ENCODE measurements at places on chromosomes 11 and 22.

DNA sequence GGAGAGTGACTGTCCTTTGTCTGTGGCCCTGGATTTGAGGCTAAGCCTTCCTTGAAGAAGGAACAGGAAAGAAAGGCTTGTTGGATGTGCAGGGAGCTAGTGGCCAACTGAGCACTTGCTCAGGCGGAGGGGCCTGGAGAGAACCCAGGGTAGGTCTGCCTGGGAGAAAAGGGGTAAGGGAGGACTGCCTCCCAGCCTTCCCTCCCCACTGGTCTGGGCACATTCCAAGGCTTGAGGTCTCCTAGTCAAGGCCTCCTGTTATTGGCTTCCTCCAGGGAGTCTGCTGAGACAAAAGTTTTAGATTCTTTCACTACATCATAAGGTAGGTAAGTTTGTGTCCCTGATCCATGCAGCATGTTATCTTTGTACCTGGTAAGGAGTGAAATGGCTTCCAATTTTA, 15.2 kb downstream of the KCNQ1OT1 start:
- no peak for DNase-seq

- DNase-seq = no peak
Observed at GRCh38 chr11:20407344-20407743, 19.8 kb downstream of the PRMT3 start.

DNA sequence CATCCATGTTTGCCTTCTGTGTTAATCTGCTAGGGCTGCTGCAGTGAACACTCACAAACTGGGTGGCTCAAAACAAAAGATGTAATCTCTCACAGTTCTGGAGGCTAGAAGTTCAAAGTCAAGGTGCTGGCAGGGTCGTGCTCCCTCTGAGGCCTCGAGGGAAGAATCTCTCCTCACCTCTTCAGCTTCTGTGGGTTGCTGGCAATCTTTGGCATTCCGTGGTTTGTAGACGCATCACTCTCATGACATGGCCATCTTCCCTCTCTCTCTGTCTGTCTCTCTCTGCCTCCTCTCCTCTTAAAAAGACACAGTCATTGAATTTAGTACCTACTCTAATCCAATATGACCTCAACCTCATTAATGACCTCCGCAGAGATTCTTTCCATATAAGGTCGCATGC, 78.8 kb downstream of the TSPAN18 start:
- no peak for DNase-seq

DNA sequence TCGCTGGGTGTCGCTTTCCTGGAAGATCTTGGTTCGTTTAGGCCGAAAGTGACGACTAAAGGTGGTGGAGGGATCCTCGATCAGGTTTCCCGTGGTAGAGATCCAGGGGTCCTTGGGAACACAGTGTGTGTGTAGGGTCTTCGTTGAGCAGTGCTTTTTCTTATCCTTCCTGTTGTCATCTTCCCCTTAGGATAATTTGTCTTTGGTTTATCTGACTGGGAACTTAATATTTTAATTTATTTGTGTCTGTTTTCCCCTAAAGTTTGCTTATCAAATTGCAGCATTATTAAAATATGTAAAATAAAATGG, 403 bp downstream of the RBM7 start:
- no peak for DNase-seq

GRCh38 chr22:29136782-29137700, 64.2 kb downstream of the KREMEN1 start:
- no peak for DNase-seq

DNA sequence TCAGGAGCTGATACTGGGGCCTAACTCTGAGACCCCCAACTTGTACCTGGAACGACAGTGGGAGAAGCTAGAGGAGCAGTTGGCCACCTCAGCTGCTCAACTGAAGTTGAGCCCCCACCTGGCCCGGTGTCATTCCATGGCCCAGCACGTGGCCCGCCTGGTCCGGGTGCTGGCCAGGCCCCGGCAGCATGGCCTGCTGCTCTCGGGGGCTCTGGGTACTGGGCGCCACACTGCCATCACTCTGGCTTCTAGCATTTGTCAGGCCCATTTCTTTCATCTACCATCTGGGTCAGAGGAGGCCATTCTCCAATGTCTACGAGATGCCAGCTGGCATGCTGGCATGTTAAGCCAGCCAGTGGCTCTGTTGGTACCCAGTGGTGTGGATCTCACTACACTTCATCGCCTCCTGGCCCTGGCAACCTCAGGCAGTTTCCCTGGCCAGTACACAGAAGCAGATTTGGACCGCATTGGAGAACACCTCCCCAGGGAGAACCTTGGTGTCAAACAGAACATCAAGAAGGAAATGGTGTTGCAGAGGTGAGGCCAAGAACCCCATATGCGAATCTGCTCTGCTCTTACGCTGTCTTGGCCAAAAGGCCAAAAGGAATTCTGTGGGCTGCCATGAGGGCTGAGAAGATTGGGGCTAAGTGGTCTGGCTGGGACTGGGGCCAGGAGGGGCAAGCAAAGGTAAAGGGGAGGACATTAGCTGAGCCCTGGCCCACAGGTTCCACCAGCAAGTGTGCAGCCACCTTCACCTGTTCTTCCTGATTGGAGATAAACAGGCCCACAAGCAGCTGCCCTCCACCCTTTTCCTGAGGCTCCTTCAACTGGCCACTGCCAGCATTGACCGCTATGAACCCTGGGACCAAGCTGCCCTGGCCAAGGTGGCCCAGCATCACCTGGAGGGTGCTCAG, 45.4 kb downstream of the RRP8 start:
- DNase-seq = no peak

- no peak for DNase-seq
Observed at GRCh38 chr22:39593066-39593930, 22.7 kb downstream of the CACNA1I start.

- DNase-seq = no peak
Observed at GRCh38 chr11:84552791-84553190, 1074.4 kb downstream of the DLG2 start.

DNA sequence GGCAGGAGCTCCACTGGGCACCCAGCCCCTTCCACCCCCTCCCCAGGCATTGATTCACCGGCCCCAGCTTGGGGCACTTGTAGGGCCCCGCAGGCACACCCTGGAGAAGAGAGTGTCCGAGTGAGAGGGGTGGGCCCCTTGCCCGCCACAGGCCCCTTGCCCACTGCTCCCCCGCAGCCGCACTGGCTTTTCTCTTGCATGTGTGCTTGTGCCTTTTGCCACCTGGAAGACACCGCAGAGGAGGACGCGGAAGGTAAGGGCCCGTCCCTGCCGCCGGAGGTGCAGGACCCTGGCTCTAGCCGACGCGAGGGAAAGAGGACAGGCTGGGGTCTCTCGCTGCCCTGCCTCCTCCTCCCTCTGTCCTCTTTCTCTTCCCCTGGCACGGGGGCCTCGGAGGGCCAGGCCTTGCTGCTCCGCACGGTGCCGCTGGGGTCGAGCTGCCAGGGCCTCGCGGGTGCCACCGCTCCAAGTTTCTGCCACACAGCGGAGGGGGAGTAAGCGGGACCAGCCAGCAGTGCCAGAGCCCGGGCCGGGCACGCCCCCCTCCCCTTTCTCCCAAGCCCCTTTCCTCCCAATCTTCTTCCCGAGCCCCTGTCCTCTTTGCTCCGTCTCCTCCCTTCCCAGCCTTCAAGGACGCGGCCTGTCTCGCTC, 9.5 kb downstream of the TNNT3 start:
- no peak for DNase-seq

DNA sequence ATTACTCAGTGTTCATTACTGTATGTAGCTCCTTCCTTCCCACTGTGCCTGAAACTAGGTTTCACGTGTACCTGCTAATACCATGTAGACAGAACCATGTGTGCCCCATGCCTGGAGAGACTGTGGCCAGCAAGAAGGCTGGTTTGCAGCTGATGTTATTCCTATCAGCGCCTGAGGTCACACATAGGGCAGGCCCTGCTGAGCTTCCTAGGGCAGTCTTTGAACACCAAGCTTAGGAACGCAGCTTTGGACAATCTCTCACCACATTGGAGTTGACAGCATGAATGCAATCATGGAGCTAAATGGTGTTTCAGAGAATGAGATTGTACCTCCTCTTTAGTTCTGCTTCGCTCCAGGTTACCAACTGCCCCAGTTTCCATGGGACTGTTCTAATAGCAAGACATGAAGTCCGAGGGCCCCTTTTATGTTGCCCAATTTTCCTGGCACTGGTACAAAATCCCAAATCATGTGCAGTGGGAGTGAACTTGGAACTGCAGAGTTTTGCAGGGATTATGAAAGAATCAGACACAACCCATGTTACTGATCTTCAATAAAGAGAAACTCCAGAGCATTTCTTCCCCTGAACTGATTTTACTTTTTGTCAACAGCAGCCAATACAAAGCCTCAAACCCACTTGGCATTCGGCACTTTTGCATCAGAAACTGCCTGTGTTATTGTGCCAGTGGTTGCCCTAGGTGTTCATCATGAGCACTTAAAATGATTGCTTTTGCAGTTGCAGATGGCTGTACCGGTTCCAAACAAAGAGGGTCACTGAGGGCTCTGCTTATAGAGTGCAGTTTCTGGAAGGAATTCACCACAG, 154.2 kb upstream of the TTC12 start:
- DNase-seq = no peak

DNA sequence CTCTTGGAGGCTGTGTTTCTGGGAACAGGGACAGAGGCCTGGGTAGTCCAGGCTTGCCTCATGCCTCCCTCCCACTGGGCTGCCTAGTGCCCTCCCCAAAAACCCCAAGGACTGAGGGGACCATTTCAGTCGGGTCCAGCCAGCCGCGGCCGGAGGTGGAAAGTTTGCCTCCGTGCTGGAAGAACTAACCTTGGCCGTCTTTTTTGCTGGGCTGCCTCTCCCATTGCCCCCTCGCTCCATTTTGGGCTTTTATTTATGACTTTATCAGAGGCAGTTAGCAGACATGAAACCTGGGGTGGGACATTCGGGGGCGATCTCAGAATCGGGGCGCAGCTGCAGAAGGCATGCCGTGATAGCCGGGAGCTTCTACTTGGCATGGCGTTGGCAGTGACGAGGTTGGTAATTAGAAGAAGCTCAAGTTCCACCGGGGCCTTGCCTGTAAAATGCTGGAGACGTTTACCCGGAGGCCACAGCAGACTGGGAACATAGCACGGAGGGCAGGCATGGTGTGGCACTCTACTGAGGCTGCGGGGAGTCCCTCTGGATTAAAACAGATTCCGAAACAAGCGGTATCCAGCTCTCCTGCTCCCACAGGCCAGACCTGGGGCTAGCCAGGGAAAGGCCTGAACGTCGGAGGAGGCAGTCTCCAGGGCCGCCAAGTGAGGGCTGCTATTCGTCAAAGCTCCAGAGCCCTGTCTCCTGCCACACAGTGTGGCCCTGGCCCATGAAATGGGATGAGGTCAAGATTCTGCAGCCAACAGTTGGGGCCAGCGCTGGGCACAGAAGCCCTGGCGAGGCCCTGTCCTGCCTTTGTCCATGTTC, 76.4 kb upstream of the PPARA start:
- no peak for DNase-seq

Data from stimulated activated CD4-positive, alpha-beta T cell treated with anti-CD3 and anti-CD28 coated beads, Interleukin-15, amount 100 ng/mL, for 1 hour (primary cell).